ENCODE measurements at places on chromosomes 4 and X.
A peak's percentile ranks its signal among the peaks of the same experiment; 100 is the strongest.

DNA sequence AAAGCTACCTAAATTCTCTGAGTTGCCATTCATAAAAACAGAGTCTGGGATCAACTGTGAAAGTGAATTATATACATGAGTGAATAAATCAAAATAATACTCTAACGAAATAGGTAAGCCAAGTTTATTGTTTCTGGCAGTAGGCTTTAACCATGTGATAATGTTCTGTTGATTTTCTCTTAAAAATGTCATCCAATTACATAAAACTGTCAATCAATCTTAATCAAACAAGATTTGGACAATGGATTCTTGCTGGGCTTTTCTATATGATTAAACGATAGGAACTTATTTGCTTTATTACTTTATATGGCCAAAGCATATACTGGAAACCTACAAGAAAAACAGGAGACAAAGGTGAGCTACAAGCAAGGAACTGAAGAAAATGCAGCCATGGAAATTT is 148.8 kb downstream of the INPP4B start:
- DNase-seq: no peak

GRCh38 chrX:118117741-118118140 is 1.1 kb upstream of the KLHL13 start:
- no peak for DNase-seq

DNA sequence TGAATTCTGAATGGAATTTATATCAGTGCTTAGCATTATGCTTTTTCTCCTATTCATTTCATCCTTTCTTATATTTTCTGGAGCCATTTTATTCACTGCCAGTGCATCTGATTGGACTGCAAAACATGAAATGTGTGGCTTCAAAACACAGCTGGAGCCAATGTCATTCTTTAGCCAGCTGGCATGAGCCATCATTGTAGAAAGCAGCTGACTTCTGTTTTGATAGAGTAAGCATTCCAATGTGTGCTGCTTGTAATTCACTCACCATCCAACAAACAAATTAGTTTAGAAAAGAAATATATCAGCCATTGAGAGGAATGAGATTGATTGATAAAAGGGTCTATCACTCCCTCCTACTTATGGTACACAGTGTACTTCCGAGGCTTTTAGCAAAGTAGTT is 2616.0 kb downstream of the ARAP2 start:
- no peak for DNase-seq

- DNase-seq: peak; percentile 4
These were observed at the start of gene SLC25A5 for GRCh38 chrX:119467842-119468550. SLC25A5 (plus strand) TSS chrX:119468444; CDS start chrX:119468516, 72 bp downstream.

- DNase-seq: no peak
These were observed 596.3 kb upstream of the TENM3 start for GRCh38 chr4:181646864-181647263.

DNA sequence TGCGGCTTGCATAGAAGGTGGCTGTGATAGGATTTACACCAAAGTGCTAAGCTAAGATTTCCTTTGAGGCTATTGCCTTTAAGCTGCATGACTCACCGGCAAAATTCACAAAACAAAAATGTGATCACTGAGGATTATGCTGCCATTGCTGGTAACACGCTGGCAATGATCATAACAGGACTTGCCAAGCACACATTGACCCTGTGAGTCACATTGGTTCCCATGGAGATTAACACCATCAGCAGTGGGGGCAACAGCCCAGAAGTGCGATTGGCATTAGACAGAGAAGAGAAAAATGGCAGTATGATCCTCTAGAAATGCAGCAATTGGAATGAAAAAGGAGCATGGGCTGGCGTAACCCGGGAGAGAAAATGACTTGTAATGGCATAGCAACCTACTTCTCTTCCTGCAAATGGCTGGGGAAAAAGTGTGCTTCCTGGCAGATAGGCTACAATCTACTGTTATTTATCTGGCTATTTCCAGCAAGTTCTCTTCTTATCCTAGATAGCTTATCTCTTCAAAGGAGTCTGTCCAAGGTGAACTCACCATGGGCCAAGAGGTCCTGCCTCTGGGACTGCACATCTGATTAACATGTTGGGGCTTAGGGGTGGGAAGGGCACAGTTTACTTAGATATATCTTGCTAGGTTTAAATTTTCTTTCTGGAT is 314.2 kb upstream of the IGFBP7 start:
- no peak for DNase-seq

DNA sequence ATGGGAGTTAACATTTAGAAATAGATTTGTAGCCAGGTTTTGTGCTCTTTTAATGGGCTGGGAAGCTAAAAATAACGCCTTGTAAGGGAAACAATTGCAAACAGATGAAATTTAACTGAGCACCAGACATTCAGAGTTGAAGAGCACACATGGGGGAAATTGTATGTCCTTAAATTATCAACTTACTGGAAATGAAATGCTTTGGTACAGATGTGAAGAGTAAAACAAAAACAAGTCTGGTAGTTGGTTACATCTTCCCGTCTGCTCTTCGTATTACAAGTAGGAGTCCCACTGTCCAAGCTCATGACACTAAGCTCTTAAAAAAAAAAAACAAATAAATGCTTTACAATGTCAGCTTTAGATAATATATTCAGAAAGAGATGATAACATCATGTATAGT is 59.5 kb upstream of the RPA4 start:
- no peak for DNase-seq

DNA sequence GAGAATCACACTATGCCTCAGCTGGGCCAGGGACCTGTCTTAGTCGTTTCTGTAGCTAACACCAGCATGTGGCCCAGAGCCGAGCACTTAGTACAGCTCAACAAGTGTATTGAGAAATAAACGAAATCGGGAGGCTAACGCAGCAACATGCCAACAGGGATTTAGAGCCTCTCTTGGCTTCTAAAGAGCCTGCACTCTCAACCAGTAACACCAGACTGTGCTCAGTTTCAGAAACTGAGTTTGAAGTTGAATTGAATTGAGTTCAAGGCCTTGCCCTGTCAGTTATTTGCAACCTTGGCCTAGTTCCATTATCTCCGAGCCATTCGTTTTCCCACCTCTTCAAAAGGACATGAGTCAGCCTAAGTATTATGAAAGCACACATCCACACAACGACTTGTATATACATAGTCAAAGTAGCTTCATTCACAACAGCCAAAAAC is 71.3 kb upstream of the LDB2 start:
- DNase-seq: no peak

DNA sequence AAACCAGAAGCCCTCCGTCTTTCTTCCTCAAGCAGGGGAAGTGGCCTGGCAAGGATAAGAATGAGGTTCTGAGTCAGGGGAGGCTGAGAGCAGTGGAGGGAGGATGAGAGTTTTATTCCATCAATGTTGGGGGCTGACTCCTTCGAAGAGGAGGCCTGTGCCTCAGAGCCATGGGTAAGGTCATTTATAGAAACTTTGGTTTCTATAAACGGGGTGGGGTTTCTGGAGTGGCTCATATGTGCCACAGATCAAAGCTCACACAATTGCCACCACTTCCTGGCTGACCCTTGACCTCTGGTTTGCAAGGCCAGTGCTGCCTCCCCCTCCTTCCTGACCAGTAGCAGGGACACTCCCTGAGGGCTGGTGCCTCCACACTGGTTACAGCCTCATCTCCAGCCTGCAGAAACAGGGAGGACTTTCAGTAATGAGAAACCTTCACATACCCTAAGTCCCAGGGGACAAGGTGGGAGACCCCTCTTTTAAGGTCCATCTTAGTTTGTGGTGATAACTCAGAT is 166.0 kb downstream of the PDGFRA start:
- DNase-seq: no peak

DNA sequence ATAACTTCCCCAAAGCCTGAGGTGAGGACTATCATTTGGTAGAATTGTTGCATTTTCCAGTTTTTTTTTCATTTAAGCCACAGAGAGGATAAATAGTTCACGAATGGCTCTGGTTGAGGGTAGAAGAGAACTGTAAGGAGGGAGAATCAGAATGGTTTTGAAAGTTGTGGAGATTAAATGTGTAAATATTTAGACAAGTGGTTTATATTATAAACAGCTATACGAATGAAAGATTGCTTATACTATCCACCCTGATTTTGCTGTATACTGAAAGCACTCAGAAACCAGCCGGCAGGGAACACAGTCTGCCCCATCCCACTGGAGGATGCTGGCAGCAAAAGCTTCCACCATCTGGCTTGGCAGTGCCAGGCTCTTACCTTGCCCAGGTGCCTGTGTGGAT is 341.1 kb downstream of the RAPGEF2 start:
- DNase-seq: no peak

DNA sequence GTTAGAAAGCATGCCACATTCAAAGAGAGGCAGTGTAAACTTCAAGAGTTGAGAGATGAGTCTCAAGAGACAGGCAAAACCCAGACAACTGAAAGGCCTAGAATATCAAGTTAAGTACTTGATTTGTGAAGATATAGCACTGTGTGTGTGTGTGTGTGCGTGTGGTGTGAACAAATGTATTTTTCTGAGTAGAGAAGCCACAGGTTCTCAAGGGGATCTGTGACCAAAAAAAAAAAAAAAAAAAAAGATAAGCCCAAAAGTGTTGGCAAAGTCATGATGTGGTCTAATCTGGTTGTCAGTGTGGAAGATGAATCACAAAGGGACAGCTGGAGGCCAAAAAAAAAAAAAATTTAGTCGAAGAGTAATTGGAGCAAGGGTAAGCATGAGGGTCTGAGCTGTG is 3.9 kb downstream of the RIPPLY1 start:
- DNase-seq: no peak

DNA sequence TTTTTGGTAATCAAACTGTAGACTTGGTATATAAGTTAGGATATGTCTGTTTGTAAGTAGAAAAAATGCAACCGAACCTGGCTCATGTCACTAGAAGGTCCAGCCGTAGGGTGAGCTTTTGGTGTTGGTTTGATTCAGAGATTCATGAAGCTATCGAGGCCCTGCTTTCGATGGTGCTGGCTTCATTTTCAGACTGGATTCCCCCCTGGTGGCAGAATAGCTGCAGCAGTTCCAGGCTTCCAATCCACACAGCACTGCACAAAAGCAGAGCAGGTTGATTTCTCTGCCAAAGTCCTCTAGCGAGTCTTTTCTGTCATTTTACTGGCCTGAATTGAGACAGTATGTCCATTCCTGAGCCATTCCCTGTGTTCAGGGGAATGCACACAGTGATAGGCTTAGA is 33.1 kb downstream of the PDK3 start:
- DNase-seq: no peak

DNA sequence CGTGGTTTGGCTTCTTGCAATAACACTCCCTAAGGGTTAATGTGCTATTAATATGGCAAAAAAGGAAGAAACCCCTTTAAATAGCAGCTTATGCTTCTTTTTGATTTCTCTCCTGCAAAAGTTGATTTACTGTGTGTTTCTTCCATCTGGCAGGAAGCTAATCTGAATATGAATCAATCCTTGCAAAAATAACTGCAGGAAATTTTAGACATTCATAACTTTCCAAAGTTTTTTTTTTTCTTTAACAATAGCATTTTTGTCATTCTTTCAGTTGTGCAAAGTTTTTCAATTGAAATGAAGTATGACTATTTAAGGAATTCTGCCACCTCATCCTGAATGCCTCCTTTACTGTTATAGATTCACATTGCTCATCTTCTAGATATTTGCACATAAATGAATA is 115.6 kb downstream of the SPANXA1 start:
- no peak for DNase-seq

- no peak for DNase-seq
These were observed 12.7 kb upstream of the SPCS3 start for GRCh38 chr4:176306837-176307665.

GRCh38 chrX:39484159-39485068 is 613.3 kb downstream of the BCOR start:
- DNase-seq: no peak

GRCh38 chr4:131207589-131207988 is 1941.5 kb upstream of the PCDH10 start:
- no peak for DNase-seq

- DNase-seq: no peak
These were observed 141.8 kb downstream of the TSPAN5 start for GRCh38 chr4:98516441-98517217.

DNA sequence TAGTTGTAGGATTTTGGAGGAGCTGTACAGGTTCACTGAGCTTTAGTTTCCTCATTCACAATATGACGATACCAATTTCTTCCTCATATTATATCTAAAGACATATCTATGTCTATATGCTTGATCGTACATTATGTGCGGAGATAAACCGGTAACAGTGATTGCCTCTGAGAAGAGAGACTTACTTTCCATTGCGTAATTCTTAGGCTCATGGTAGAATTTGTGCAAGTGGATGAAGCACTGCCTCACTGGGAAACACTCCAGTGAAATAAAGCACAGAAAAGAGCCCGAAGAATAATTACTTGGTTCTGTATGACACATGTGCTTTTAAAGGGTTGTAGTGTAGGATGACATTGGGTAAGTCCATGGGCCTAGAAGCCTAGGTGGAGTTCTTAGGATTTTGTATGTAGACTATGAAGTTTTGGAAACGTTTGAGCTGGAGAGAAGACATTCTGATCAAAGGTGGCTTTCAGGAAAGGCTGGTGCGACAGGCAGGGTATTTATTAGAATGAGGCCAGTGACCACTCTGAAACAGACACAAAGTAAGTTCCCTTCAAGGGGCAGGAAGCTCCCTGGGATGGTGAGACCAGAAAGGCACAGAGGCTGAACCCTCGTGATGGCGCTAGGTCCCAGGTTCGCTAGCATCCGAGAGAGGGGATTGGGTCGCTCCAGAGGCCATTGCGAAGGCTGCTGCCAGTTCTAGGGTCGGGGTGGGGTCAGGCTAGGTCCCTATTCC is 649 bp upstream of the VBP1 start:
- no peak for DNase-seq

DNA sequence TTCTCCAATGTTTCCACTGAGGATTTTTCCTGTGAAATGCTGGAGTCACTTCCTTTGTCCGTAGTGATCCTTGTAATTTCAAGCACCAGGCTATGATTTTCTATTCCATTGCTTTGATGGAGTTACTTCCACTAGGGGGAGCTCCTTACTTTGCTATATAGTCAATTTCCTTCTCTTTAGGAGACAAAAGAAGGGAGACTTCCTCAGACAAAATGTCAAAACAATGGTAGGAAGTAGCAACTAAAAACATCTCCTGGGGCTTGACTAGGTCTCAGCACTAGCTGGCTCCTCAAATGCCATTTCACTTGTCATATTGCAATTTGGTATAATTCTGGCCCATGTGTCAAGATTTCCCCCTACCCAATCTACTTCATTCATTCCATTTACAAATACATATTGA is 24.1 kb downstream of the ZCCHC12 start:
- DNase-seq: no peak

GRCh38 chr4:48604527-48604926 is 114.5 kb downstream of the ZAR1 start:
- no peak for DNase-seq

Data from cortex of kidney (tissue), 1 donor.